RKO (cell line): ENCODE measurements at places on chromosomes 6 and 20.

DNA sequence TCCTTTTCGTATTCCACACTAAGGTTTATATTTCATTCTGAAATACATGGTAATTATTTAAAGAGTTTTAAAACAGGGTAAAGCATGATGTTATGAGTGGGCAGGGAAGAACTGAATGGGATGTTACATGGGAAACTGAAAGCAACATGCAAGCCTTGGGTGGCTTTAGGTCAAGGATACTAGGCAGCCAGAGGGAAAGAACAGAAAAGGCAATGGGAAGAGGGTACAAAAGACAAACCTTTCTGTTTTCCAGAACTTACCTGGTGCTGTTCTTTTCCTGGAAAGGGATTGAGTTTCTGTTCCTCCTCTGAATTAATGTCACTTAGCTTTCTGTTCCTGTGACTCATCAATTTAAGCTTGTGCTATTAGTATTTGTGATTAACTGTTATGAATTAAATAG lies 71.2 kb upstream of the SMIM8 start:
- no peak for DNase-seq

DNA sequence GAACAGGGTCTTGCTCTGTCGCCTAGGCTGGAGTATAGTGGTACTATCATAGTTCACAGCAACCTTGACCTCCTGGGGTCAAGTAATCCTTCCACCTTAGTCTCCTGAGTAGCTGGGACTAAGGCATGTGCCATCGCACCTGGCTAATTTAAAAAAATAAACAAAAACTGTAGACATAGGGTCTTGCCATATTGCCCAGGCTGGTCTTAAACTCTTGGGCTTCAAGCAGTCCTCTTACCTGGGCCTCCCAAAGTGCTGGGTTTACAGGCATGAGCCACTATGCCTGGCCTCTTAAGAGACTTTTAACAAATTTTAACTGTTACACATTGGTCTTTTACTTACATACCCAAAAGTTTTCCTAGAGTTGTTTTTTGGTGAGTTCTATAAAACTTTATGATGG lies 12.4 kb downstream of the CD2AP start:
- no peak for DNase-seq

DNA sequence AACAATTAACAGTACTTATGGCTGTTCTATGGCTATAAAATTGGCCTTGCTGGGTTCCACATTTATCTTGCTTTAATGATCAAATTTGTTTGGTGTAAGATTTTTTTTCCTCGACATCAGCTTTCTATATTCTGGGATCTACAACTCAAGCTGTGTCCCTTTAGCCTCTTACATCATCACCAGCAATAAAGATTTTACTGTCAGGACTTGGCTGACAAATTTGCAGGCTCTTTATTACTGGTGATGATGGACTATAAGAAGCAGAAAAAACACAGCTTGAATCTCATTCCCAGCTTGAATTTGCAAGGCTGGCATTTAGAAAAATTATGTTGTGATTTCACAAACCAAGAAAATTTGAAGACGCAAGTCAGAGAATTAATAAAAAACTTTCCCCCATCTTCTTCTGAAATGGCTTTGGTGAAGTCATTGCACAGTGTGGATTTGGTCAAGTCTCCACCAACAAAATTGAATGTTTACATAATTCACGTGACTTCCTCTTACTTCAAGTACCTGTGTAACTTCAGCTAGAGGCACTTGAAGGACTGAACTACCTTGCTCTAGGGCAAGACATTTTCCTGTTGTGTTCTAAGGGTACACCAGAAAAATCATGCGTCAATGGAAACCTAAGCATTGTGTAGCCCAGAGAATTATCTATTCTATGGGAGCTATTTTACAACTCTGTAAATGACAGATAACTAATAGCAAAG lies 175.0 kb downstream of the CBLN4 start:
- no peak for DNase-seq

DNA sequence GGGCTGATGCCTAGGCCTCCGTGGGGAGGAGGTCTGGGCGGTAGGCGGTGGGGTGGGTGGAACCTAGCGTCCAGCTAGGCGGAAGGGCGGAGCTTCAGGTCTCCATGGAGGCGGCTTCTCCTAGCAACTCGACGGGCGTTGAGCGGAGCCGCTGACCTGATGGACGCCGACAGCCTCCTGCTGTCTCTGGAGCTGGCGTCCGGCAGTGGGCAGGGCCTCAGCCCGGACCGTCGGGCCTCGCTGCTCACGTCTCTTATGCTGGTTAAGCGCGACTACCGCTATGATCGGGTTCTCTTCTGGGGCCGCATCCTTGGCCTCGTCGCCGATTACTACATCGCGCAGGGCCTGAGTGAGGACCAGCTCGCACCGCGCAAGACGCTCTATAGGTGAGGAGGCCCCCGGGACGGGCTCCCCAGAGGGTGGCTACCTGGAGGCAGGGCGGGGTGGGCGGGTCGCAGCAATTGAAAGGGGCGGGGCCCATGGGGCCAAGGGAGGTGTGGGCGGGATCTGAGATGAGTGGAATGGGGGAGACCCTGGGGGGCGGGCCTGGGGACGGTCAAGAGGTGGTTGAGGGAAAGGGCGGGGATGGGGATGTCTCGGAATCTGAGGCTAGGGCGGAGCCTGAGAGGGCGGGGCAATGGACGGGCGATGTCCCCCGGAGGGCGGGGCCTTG lies at the start of gene RSPH9:
Gene RSPH9 (plus strand): TSS at position 97 of the 673 bp plus-strand sequence. CDS start 63 bp downstream, at position 160.
- DNase-seq = no peak

- DNase-seq = peak; percentile 59
Measured at GRCh38 chr6:57173056-57173885, 1.1 kb downstream of the BAG2 start.

DNA sequence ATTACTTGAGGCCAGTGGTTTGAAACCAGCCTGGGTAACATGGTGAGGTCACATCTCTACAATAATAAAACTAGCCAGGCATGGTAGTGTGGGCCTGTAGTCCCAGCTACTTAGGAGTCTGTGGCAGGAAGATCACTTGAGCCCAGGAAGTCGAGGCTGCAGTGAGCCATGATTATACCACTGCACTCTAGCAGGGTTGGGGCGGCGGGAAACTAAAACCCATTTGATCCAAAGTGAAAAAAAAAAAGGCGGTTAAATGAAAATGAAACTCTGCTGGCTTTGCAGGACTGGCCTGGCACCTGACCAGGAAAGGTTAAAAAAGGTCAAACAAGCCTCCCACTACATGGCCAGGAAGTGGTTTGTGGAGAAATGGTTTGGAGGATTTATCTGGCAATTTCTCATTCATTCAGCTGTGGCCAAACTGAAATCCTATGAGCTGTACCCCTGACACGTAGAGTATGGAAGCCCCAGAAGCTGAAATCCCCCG lies 36.6 kb downstream of the MTRES1 start:
- DNase-seq = no peak

DNA sequence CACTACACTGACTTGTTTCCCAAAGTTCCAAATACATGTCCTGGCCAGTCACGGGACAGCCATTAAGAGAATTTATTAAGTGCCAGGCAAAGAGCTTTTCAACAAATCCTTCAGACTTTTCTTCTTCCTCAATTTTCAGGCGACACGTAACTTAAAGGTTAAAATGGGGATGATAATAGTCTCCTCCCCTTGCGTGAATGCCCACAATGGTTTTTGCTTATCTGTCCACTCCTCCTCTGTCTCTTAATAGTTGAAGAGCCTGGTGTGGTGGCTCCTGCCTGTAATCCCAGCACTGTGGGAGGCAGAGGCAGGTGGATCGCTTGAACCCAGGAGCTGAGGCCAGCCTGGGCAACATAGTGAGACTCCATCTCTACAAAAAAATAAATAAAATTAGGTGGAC lies 11.4 kb upstream of the PARD6B start:
- DNase-seq = no peak

- DNase-seq = no peak
Measured at GRCh38 chr6:22078802-22079545, 217.9 kb downstream of the PRL start.

DNA sequence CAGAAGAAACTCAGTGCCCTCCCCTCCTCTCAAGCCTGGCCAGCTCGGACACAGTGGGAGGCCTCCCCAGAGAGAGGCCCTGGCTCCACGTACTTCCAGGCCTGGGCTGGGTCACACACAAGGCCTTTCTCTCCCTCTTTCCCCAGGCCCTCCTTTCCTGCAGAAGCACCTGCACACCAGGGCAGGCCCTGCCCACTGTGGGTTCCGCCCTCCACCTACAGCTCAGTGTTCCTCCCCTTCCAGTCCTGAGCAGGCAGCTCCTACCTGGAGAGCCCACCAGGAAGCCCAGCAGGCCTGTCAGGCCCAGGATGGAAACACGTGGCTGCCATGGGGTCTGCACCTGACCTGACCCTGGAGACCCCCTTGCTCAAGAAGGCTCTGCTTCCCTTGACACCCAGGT lies 18.9 kb downstream of the HLA-F start:
- no peak for DNase-seq

- DNase-seq = no peak
Measured at GRCh38 chr6:119224095-119224701, 125.4 kb downstream of the MAN1A1 start.

- DNase-seq = no peak
Measured at GRCh38 chr6:90413396-90413795, 116.8 kb upstream of the BACH2 start.

- DNase-seq = no peak
Measured at GRCh38 chr6:5510331-5511133, 249.2 kb downstream of the FARS2 start.

DNA sequence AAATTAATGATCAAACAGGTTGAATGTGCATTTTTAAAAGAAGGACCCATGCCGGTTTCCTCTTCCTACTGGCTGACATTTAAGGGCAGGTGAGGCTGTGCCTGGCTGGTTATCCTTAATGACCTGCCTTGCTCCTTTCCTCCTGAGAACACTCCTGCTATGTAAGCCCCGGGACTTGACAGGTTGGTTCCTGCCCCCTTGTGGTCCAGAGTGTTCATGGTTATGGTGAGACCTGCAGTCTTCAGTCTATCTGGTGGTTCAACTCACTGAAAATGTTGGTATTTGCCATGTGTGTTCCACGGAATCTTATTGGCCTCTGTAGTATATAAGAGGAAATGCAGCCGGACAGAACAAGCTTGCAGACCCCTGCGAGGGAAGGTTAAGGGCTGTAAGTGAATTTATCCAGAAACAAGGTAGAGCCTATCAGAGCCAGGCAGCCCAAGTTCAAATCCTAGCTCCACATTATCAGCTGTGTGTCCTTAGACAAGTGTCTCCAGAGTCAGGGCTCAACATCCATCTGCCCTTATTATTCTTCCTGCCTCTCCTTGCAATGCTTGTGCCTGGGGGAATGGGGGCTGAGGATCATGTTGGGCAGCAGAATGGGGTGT lies 5.2 kb upstream of the BPIFA3 start:
- peak; percentile 72 for DNase-seq

- no peak for DNase-seq
Measured at GRCh38 chr20:58749979-58750378, 57.4 kb downstream of the NPEPL1 start.

DNA sequence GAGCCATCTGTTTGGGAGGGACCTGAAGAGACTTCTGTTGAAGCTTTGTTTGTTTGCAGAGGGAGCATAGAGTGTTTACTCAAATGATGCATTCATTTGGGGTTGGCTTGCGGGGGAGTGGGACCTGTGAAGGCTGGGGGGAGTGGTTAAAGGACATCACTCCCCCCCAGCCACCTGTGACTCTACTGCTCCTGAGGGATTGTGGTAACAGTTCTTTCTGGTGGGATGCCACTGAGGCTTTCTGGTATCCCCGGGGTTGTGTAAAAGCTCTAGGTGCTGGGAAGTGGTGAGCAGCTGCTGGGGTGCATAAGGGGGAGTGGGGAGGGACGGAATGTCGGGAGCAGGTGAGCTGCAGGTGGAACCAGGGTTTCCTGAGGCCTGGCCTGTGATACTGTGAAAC lies 239.2 kb upstream of the QKI start:
- DNase-seq = no peak

DNA sequence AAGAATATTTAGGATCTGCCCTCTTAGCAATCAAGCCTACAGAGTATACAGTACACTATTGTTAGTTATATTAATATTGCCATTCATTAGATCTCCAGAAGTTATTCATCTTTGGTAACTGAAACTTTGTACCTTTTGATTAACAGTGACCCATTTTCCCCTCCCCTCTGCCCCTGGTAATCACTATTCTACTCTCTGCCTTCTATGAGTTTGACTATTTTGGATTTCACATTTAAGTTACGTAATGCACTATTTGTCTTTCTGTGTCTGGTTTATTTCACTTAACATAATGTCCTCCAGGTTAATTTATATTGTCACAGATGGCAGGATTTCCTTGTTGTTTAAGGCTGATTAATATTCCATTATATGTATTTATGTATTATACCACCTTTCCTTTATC lies 86.0 kb upstream of the TINAG start:
- DNase-seq = no peak

DNA sequence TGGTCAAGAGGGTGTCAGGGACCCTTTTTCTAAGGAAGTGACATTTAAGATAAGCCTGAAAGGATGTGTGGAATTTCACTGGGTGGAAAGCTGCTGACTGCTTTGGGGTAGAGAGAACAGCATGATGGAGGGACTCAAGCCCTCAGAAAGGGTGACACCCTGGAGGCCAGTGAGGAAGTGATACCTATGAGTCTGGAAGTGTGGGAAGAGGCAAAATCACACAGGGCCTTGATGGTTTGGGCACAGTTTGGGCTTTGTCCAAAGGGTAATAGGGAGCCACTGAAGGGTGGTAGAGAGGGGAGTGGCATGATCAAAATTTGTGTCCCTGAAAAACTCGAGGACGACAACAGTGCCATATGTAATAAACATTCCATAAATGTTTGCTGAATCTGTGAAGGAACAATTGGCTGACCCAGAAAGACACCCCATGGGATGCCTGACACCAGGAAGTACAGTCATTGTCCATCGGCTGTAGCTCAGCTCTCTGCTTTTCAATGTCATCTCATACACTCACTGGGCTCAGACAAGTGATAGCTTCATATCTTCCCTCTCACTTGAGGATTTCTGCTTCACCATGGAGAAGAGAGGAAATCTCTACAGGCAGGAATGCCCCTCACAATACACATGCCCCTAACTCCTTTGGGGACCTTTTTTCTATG lies 21.3 kb downstream of the CASS4 start:
- no peak for DNase-seq

DNA sequence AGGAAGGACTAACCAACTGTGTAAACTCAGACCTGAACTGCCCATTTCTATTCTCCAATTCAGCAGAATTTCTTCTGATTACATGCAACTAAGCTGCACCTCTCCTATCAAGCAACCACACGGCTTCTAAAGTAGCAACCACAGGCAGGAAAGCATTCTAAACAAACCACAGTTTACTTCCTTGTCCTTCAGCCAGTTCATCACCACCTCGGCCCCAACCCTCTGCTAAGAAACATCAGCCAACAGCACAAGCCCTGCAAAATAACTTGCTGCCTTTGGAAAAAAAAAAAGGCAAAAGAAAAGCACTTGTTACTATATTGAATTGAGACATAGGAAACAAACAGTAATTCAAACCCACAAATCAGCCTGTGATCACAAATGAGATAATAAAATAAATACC lies 140.3 kb downstream of the NFATC2 start:
- no peak for DNase-seq
